ENCODE measurements at places on chromosomes 7 and 10.

DNA sequence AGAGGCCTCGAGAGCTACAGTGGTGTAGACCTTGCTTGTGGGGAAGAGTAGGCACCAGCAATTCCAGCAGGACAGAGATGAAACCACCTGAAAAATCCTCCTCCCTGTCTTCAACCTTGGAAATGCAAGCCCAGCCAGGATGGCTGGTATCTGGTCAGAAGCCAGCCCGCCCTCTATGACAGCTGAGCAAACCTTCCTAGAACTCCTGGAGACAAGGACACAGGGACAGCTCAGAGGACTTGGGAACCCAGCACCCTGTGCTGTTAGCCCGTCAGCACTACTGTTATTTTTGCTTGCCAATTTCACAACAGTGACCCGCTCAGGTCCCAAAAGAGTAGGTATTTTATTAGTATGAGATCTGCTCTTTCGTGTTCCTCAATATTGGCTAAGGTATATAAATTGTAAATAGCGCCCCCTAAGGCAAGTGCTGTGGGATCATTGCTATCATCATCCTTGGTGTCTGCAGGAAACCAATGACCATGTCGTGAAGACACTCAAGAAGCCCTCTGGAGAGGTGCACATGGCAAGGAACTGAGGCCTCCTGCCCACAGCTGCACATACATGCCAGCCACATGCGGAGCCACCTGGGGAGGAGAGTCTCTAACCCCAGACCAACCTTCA lies 156.5 kb upstream of the CHST15 start:
- DNase-seq: no peak

DNA sequence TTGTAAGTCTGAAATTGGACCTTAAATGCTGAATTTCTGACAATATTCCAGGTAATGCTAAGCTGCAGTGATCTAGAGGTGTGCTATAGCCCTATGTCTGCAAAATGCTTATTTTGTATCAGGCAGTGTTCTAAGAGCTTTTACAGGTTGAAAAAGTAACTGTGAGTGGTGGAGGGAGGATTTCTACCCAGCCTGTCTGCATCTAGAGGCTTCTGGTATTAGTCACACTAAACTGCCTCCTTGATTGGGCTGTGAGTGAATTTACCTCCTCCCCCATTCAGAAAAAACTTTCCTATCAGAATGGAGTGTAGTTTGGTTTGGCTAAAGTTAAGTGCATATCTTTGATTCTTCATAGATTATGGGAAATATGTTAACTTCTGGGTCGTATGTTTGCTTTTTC lies 56.8 kb downstream of the BBS9 start:
- DNase-seq: no peak

DNA sequence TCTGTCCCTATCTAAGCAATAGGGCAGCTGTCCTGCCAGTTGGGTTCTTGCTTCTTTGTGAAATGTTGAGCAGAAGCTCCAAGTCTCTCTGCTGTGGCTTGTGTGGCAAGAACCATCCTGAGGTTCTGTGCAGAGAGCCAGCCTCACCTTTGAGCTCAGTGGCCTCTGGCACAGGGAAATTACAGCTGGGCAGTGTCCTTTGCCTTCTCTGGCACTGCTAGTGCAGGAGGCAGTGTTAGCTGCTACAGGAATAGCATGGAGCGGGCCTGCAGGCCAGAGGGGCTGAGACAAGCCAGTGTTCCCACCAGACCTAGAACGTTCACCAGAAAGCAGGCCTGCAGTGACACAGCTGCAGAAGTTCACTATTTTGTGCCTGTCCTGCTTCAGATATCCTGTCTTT lies 1.8 kb downstream of the PRXL2A start:
- DNase-seq: no peak

DNA sequence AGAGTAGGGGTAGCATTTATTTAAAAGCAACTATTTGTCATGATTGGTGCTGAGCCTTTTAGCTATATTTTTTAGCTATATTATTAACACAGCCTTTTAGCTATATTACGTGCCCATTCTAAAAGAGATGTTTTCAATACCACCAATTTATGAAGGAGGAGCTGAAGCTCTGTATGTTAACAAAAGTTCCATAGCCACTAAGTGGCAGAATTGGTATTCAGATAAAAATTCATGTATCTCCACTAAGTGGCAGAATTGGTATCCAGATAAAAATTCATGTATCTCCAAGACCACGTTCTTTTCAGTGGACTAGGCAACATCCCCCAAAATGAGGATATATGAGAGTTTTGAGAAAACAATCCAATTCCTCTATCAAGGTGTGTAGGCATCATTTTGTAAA lies 268.6 kb downstream of the HGF start:
- DNase-seq: no peak

DNA sequence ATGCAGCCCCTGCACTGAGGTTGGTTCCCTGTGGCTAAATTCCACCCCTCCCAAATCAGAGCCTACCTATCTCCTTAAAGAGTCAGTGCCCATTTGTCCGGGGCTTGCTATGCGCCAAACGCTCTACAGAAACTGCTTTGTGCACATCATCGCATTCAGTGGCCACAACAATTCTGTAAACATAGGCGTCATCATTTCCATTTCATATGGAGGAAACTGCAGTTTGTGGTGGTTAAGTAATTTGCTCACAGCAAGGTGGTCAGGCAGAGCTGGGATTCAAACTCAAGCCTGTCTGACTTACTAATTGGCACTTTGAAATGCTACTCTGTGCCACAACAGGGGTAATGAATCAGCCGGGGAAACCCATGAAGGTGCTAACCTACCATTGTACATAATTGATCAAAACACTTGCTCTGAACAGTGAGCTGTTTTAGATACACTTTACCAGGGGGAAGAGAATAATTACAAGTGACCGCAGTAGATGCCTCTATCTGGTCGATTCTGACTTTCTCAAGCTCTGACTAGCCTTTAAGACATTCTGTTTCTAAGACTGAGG lies 775.5 kb downstream of the LRMDA start:
- no peak for DNase-seq
